ENCODE measurements at places on chromosomes 13 and 19.

DNA sequence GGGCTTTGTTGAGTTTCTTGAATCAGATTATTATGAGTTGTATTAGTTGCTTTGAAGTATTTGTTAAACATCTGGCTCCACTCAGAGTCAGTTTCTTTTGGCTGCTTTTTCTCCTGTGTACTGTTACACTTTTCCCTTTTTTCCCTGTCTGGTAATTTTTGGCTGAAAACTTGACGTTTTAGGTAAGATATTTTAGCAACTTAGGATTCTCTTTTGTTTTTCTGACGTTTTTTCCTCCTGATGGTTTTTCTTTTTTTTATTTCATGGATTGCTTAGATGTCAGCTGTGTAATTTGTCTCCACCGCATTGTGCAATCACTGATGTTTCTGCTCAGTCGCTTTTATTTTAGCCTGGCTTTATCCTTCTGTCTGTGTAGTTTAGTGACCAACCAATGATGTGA lies 20.7 kb downstream of the RFC3 start:
- no peak for DNase-seq

- DNase-seq, result no peak
Observed at GRCh38 chr19:47406711-47407416, 12.5 kb downstream of the MEIS3 start.

- DNase-seq, result no peak
Observed at GRCh38 chr19:10344780-10345179, 5.4 kb upstream of the ICAM3 start.

- no peak for DNase-seq
Observed at GRCh38 chr19:7762719-7763293, at the start of gene CLEC4M. TSS of gene CLEC4M (plus strand) at chr19:7763243. CDS start at chr19:7763267, 24 bp downstream.

DNA sequence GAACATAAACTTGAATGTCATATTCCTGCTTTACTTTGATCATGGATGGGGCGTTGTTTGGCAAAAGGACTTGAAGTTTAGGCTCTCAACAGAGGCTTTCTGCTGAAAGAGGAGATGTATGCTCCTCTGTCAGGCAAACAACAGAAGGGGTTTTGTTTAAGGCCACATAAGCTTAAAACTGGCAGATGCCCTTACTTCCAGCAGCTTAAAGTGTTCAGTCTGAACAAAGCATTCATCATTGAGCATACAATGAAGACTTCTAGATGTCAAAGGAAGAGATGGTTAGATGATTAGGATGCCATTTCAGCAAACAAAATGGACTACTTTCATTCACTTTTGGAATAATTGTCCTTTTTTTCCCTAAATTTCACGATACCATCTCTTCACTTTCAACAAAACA lies 484.5 kb downstream of the SLITRK6 start:
- no peak for DNase-seq

GRCh38 chr19:2731181-2731995 lies 8.4 kb downstream of the SLC39A3 start:
- no peak for DNase-seq

GRCh38 chr19:5200844-5201243 lies 139.8 kb downstream of the PTPRS start:
- DNase-seq, result no peak
